Cerebellum (tissue), 4 donors: ENCODE measurements at places on chromosomes 7 and 10.
A peak's percentile ranks its signal among the peaks of the same experiment; 100 is the strongest.

GRCh38 chr7:155560982-155561686, 14.8 kb upstream of the CNPY1 start:
- no peak for DNase-seq

GRCh38 chr7:71784180-71784579, 628.0 kb downstream of the CALN1 start:
- DNase-seq: no peak

DNA sequence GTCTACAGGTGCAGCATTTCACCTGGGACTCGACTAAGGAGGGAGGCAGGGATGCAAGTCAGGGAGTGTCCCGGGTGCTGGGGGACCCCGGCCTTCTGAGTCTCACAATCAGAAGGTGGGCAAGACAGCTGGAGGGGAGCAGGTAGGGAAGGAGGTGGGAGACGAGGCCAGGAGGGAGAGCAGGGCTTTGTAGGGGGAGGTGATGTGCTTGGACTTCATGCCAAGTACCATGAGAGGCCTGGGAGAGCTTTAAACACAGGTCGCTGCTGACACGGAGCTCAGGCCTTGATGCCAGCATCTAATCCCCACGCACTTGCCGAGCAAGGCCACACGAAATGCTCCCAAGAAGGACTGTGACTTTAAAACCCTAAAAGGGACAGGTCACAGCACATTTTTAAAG, 244.7 kb downstream of the ADARB2 start:
- DNase-seq: no peak

GRCh38 chr7:114650491-114650890, 235.9 kb downstream of the FOXP2 start:
- no peak for DNase-seq

DNA sequence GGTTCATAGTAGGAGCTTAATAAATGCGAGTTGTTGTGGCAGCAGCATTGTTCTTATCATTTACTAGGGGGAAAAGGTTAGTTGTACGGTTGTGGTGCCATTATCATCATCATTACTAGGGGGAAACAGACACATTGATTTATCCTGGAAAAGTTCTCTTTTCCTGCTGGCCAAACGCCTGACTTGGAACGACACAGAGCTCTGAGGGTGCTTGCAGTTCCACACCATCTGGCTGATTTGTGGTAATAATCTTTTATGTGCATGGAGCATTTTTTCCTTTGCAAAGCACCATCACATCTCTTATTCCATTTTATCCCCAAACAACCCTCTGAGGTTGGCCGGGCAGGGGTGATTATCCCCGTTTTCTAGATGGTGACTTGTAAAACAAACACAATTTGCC, 219.4 kb downstream of the BUB3 start:
- no peak for DNase-seq

DNA sequence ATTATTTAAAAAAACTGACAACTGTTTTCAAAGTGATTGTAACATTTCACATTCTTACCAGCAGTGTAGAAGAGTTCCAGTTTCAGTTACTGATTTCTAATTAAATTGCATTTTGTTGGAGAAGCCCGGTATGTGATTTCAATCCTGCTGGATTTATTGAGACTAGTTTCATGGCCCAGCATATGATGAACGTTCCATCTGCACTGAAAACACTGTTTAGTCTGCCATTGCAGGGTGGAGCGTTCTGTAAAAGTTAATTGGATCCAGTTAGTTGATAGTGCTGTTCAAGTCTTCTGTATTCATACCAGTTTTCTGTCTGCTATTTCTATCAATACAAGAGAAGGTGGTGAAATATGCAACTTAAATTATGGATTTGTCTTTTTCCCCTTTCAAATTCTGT, 37.3 kb upstream of the CCNY start:
- no peak for DNase-seq

DNA sequence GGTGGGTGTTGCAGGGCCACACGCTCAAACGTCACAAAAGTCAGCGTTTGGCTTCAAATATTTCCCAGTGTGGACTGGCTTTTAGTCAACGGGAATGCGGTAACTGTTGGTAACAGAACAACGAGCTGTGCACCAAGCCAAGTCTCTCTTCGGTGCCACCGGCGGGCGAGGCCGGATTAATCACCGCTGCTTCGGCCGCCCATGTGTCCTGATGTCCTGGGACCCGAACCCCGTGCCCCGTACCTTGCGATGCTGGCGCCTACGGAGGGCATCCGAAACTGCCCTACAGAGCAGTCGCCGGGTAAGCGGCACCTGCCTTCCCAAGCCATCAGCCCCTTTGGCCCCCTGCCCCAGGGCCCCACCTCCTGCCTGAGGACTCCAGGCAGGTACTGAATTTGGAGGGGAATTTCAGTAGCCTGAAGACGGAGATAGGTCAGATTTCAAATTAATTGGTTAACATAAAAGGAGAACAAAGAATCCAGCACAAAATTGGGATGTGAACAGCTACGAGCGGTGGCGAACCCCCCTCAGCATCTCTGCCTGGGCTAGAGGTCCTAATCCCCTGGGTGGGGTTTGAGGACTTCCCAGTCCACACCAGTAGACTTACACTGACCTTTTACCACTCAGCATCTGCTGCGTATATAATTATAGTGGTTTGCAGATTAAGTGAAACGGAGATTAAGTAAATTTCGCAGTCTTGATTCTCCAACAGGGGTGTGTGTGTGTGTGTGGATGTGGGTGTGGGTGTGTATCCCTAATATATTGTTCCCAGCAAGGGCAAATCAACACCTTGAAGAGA, at the start of gene LRRC72:
Gene LRRC72, plus strand, starts transcription at position 84 of the 799 bp plus-strand sequence. Its CDS starts 128 bp downstream, at position 212.
- no peak for DNase-seq

- DNase-seq: no peak
These were observed 35.8 kb downstream of the RBM17 start for GRCh38 chr10:6124666-6125065.

GRCh38 chr7:80950550-80950967, 31.7 kb upstream of the SEMA3C start:
- no peak for DNase-seq

DNA sequence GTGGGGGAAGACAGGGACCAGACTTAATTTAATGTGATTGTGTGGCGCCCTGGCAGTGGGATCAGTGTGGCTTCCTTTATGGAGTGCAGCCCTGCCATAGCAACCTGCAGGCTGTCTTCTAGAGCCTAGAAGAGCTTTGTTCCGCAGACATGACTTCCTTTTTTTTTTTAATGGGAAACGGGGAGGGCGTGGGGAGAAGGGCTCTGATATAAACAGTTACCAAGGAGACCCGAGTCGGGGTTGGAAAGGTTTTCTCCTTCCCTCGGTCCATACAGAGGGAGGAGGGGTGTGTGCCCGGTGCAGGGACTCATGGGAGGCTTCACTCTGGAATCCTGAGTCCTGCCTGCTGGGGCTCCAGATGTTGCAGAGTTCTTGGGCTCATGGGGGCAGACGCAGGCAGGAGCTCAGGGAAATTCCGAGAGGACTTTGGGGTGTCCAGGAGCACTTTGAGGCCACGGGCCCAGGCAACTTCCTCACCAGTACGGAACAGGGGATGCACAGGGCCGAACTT, 26.9 kb downstream of the TMEM120A start:
- DNase-seq: no peak

GRCh38 chr10:23461557-23461956, 22.7 kb downstream of the OTUD1 start:
- DNase-seq: no peak

- no peak for DNase-seq
These were observed 151.5 kb downstream of the DNAJB6 start for GRCh38 chr7:157488281-157488680.

DNA sequence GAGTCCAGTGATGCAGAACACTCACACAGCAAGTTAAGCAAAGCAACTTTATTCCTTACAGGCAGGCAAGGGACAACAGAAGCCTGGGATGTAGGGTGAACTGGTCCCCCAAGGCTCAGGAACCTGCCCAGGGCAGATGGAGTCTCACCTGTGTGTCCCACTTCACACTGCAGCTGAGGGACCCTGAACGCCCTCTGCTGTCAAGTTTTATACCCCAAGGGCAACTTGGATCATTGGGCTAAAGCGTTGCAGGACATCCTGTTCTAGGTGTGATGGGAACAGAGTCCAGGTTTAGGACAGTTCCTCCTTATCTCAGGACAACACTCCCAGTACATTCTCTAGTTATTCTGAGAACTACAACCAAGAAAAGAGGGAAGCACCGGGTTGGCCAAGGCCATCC, 49.5 kb upstream of the ZNF746 start:
- DNase-seq: no peak

- DNase-seq: no peak
These were observed 25.5 kb upstream of the INMT start for GRCh38 chr7:30726296-30727006.

DNA sequence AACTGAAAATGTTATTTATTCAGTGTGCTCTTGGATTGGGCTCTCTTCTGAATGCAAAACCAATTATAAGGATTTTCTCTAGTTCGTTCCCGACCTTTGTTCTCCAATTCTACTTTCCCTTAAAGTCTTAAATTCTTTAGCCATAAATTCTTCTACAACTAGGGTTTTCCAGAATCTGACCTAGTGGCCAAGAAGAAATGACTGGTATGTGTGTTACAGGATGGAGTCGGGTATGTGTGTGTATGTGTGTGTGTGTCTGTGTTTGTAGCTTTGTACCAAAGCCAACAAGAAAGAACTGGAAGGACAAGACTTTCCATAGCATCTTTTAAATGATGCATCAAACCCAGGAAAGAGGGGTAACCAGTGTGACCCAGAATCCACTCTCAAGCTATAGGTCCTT, 25.8 kb upstream of the LEP start:
- DNase-seq: no peak

DNA sequence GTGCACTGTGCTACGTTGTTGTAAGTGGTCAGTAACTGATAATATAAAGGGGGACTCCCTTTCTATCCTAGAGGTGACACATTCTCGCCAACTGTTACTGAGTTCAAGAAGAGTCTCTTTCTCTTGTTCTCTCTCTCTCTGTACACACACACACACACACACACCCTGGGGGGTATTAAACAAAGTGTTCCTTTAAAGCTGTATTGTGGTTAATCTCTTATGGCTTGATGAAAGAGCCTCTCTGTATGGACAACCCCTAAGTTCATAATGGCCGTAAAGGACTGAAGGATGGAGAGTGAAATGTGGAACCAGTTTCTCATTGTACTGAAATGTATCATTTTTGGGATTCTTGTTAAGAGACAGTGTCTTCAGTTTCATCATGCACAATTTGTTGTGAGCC, 145.2 kb upstream of the BMPER start:
- DNase-seq: no peak

GRCh38 chr7:128031901-128032604, 816 bp upstream of the LRRC4 start:
- peak; percentile 83 for DNase-seq

DNA sequence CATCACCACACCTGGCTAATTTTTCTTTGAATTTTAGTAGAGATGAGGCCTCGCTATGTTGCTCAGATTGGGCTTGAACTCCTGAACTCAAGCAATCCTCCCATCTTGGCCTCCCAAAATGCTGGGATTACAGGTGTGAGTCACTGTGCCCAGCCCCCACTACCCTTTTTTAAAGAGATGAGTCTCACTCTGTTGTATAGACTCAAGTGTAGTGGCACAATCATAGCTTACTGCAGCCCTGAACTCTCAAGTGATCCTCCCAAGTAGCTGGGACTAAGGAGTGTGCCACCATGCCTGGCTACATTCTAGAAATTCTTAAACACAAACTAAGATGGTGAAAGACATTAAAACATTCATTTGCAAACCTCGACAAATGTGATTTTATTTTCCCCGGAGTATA, 12.6 kb downstream of the SYPL1 start:
- DNase-seq: no peak

GRCh38 chr7:37430640-37431039, 18.0 kb downstream of the ELMO1 start:
- DNase-seq: no peak

GRCh38 chr10:104582602-104582951, 58.5 kb upstream of the SORCS3 start:
- DNase-seq: no peak

DNA sequence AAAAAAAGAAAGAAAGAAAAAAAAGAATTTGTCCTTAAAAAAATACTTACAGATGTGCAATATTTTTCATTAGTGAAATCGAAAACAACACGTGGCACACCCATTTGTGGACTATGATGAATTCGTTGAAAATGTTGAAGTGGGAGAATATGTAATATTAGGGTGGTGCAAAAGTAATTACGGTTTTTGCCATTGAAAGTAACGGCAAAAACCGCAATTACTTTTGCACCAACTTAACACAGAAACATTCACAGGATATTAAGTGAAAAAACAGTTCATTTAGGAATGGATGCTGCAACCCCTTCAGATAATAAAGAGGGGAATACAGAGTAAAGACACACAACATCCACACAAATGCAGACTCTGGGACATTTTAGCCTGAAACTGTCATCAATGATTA, 96.0 kb downstream of the CALN1 start:
- DNase-seq: no peak

GRCh38 chr7:156751319-156751718, 110.7 kb downstream of the RNF32 start:
- peak; percentile 3 for DNase-seq

DNA sequence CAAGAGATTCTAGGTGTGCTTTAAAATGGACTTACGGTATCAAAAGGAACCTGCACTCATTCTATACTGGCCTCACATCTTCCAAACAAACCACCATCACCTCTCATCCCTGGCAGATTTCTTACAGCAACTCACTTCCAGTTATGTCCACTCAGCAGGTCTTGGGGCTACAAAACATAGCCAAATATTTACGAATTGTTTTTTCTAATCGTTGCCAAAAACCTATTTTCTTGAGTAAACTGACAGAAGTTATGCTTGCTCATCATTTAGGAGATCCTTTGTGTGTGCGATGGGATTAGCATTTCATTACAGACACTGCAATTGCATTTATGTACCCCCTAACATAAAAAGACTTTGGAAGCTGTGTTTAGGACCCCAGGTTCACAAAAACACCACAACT, 2.7 kb downstream of the KCNMA1 start:
- DNase-seq: no peak

DNA sequence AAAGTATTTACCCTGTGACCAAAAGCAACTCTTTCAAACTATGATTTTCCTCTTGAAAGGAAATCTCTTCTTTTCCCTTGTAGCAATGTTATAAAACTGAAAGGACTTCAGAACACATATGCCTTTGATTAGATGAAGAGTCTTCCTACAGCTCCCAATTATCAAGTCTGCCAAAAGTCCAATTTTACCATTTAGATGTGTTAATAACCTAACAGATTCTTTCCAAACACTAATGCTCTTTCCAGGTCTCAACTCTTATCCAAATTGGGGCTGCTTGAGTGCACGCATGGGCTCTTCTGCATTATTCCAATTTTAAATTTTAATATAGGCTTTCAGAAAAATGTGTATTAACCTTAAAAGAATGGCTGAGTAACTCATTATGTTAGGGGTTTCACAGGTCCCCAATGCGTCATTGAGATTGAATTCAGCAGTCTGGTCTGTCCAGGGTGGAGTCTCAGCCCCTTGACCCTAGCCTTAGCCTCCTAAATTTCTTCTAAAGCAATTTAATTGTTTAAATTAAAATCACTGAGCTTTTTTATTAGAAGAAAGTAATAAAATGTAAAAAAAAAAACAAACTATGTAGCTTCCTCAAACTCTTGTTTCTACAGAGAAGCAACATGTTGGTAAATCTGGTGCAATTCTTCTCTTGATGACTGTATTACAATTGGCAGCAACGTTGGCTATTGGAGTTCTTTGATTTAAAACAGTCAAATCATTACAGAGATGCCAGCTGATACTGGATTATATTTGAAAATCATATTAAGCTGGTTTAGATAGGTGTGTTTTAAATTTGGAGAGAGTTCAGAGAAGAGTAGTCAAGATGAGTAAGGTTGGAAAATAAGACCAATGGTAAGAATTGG, 170.4 kb downstream of the DKK1 start:
- no peak for DNase-seq
